ENCODE measurements at places on chromosomes 5 and 9. TPM values are rescaled to one million over a fixed set of nuclear protein-coding genes. Genes with fewer than 3 reads are reported as not detected.

CDC20B gene
- total RNA-seq = 0.13 TPM

GPR21 gene
- total RNA-seq = 0.88 TPM

TTC23L gene
- not detected for total RNA-seq

BHMT2 gene
- not detected for total RNA-seq

All from activated CD4-positive, alpha-beta memory T cell treated with anti-CD3 and anti-CD28 coated beads, Interleukin-2, amount 10 ng/mL, durations not matched to agents 7 days and 5 days (primary cell).